ENCODE measurements at places on chromosomes 6 and 20. TPM values are rescaled to one million over a fixed set of nuclear protein-coding genes. Genes with fewer than 3 reads are reported as not detected.

WFDC12 gene
- total RNA-seq, result not detected

SNAP25 gene
- not detected for total RNA-seq

TFAP2A gene
- total RNA-seq, result not detected

EBF4 gene
- total RNA-seq, result 1.6 TPM

CRISP3 gene
- not detected for total RNA-seq

NRSN2 gene
- 12.8 TPM for total RNA-seq

SLC22A2 gene
- total RNA-seq, result not detected

APCDD1L gene
- not detected for total RNA-seq

DNA sequence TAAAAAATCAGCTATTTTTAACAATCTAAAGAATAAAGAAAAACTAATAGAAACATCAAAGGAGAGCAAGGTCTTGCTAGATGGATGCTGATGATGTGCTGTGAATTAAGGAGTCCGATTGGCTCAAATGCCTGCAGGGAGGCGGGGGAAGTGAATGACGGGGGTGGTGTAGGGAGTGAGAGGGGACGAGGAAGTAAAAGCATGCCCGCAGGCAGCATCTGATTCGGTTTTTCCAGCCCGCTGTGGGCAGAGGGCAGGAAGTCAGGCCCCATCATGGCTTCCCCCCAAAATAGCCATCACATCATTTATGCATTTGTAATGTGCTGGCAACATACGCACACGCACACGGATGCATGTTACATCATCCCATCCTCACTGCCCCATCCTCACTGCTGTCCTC lies 10.3 kb downstream of the RSPO4 start:
- H3K36me3 ChIP-seq, result no peaks in the 10 kb centered on the region
- no peak overlapping the region for H3K27ac ChIP-seq
- DNase-seq, result no peak
- H3K27me3 ChIP-seq, result peaks cover 36% of the 10 kb centered on the region
- no peak overlapping the region for H3K4me3 ChIP-seq
- no peaks in the 10 kb centered on the region for H3K4me1 ChIP-seq

DNA sequence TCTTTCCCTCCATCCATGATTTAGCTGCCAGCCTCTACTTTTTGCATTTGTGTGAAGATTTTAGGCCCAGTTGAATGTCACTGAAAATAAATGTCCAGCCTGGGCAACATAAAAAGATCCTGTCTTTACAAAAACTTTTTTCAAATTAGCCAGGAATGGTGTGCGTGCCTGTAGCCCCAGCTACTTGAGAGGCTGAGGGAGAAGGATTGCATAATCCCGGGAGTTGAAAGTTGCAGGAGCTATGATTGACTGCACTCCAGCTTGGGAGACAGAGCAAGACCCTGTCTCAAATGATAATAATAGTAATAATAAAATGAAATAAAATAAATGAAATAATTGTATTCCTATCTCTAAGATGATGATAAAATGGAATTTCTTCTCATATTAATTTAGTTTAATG lies 5.0 kb upstream of the GFOD1 start:
- no peaks in the 10 kb centered on the region for H3K27me3 ChIP-seq
- H3K4me1 ChIP-seq, result peaks cover 13% of the 10 kb centered on the region
- H3K4me3 ChIP-seq, result no peak overlapping the region
- peaks cover 1% of the 10 kb centered on the region for H3K36me3 ChIP-seq

- DNase-seq, result no peak
- H3K27ac ChIP-seq, result no peak overlapping the region
- no peak overlapping the region for H3K4me3 ChIP-seq
- H3K4me1 ChIP-seq, result no peaks in the 10 kb centered on the region
- H3K27me3 ChIP-seq, result no peaks in the 10 kb centered on the region
- no peaks in the 10 kb centered on the region for H3K36me3 ChIP-seq
Observed at GRCh38 chr6:128600397-128600951, 80.1 kb upstream of the PTPRK start.

- H3K4me1 ChIP-seq, result peaks cover 4% of the 10 kb centered on the region
- no peaks in the 10 kb centered on the region for H3K27me3 ChIP-seq
- no peak overlapping the region for H3K4me3 ChIP-seq
- no peak overlapping the region for H3K27ac ChIP-seq
Observed at GRCh38 chr6:147310521-147310920, 106.3 kb downstream of the STXBP5 start.

GRCh38 chr6:136757150-136757549 lies 35.1 kb downstream of the MAP3K5 start:
- H3K27ac ChIP-seq, result peak overlapping the region; percentile 24
- H3K4me3 ChIP-seq, result no peak overlapping the region
- no peak for DNase-seq
- H3K27me3 ChIP-seq, result no peaks in the 10 kb centered on the region
- H3K36me3 ChIP-seq, result peaks cover 3% of the 10 kb centered on the region

- no peak overlapping the region for H3K27ac ChIP-seq
- H3K4me1 ChIP-seq, result peaks cover 29% of the 10 kb centered on the region
- no peaks in the 10 kb centered on the region for H3K27me3 ChIP-seq
- no peaks in the 10 kb centered on the region for H3K36me3 ChIP-seq
Observed at GRCh38 chr20:38166703-38167233, 1.7 kb upstream of the TGM2 start.

GRCh38 chr6:87827346-87827745 lies 125.3 kb upstream of the AKIRIN2 start:
- H3K27me3 ChIP-seq, result no peaks in the 10 kb centered on the region
- DNase-seq, result no peak
- peaks cover 27% of the 10 kb centered on the region for H3K4me1 ChIP-seq
- H3K4me3 ChIP-seq, result no peak overlapping the region

DNA sequence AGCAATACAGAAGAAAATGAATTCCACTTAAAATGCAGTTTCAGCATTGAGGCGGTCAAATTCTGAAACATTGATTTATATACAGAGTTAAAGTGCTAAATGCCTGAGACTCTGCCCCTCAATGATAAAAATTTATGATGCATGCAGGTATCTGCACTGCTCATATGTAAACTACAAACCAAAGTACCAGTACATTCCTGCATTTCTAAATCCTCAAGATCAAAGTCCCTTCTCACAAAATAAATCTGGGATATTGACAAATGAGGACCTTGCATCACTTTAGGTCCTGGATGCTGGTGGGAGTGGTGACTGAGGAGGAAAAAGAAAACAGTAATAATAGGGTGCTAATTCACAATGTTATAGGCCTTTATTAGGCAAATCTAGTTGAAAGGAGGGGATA lies 101.9 kb downstream of the FIG4 start:
- no peaks in the 10 kb centered on the region for H3K27me3 ChIP-seq
- H3K4me3 ChIP-seq, result no peak overlapping the region
- no peak for DNase-seq

- no peaks in the 10 kb centered on the region for H3K36me3 ChIP-seq
- H3K27me3 ChIP-seq, result peaks cover 11% of the 10 kb centered on the region
- peaks cover 17% of the 10 kb centered on the region for H3K4me1 ChIP-seq
Observed at GRCh38 chr6:161274898-161275297, 1.0 kb upstream of the AGPAT4 start.

DNA sequence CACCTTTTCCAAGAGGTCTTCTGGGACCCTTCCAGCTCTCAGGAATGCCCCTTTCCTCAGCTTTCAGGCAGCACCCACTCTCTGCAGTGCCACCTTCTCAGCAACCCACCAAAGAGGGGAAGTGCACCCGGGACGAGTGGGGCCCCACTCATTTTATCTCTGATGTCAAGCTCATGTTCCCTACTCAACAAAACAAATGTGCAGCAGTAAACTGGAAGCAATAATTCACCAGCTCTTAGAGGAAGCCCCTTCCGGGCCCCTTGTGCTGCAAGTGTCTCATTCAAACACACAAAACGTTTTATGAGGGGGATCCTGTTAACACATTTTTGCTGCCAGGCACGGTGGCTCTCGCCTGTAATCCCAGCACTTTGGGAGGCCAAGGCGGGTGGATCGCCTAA lies 13.6 kb downstream of the GFOD1 start:
- no peaks in the 10 kb centered on the region for H3K27me3 ChIP-seq
- peaks cover 59% of the 10 kb centered on the region for H3K4me1 ChIP-seq
- peaks cover 16% of the 10 kb centered on the region for H3K36me3 ChIP-seq
- no peak overlapping the region for H3K27ac ChIP-seq
- no peak overlapping the region for H3K4me3 ChIP-seq

DNA sequence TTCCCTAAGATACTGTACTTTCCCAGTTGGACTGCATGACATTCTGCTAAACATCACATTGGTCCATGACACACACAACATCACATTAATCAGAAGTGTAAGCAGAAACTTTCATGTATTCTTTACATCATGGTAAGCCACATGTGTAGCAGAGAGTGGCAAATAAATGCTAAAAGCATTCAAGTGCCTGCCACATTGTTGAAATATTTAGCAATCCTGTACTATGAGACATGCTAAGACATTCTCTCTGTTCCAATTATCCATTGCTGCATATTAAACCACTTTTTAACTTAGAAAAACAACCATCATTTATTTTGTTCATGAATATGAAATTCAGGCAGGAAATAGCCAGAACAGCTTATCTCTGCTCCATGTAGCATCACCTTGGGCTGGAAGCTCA lies 207.7 kb upstream of the GJE1 start:
- H3K4me3 ChIP-seq, result no peak overlapping the region
- no peaks in the 10 kb centered on the region for H3K27me3 ChIP-seq
- no peak overlapping the region for H3K27ac ChIP-seq
- DNase-seq, result no peak

GRCh38 chr6:164401871-164402270 lies 907.5 kb downstream of the C6orf118 start:
- peaks cover 2% of the 10 kb centered on the region for H3K4me1 ChIP-seq
- no peaks in the 10 kb centered on the region for H3K36me3 ChIP-seq
- no peak overlapping the region for H3K27ac ChIP-seq
- H3K27me3 ChIP-seq, result no peaks in the 10 kb centered on the region

DNA sequence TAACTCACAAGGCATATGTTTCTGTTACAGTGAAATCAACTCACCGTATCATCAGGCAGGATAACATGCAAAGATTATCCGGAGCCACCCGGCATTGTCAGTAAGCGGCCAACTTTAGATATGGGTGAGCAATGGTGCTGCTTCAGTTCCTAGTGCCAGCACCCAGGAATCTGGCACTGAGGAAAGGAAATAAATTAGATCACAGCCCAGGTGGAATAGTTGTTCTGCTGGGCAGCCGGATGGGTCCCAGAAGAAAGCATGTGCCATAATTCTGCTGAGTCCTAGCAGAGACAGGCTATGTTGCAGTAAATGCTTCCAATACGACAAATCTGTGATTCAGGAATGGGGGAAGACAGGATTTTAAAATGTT lies 183.6 kb upstream of the SPTLC3 start:
- H3K27ac ChIP-seq, result no peak overlapping the region
- no peaks in the 10 kb centered on the region for H3K27me3 ChIP-seq
- H3K36me3 ChIP-seq, result no peaks in the 10 kb centered on the region
- H3K4me1 ChIP-seq, result no peaks in the 10 kb centered on the region

DNA sequence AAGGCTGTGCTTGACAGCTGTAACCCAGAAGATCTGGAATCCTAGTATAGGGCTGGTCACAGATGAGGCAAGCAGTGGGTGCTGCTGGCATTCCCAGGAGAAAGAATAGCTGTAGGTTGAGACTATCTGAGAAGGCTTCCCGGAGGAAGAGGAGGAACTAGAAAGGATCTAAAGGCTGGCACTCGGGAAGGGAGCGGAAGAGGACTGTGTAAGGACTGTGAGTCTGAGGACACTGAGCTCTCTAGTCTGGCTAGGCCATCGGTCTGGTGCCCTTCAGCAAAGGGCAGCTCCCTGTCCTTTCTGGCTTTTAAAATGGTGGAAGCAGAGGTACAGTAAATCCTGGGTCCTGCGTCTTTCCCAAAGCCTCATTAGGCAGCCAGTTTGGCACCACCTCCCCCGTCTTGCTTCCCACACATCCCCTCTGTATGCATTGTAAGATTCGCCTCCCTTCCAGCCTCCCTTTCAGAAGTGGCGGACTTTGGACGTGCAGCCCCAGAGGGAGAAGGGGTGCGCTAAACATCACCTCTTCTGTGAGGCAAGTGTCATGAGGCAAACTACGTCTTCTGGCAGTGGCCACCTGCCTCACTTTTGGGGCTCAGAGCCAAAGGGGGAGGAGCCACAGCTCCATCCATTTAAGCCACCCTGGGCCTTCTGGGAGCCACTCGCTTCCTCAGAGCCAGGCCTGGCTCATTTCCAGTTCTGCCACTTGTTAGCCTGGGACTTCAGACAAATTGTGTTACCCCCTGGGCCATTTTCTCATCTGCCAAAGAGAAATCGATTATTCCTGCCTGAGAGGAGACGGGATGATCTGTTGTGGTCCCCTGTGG lies 8.6 kb downstream of the SNPH start:
- H3K4me1 ChIP-seq, result peaks cover 3% of the 10 kb centered on the region
- no peak overlapping the region for H3K4me3 ChIP-seq
- no peak overlapping the region for H3K27ac ChIP-seq

GRCh38 chr20:18057101-18057993 lies at the start of gene OVOL2:
Gene OVOL2 (minus strand): TSS chr20:18057916. CDS start chr20:18057634, 282 bp downstream.
- H3K4me1 ChIP-seq, result peaks cover 14% of the 10 kb centered on the region
- H3K4me3 ChIP-seq, result peak within 1 kb of the TSS; percentile 48
- H3K36me3 ChIP-seq, result no peaks in the 10 kb centered on the region
- no peak within 1 kb of the TSS for H3K27ac ChIP-seq

DNA sequence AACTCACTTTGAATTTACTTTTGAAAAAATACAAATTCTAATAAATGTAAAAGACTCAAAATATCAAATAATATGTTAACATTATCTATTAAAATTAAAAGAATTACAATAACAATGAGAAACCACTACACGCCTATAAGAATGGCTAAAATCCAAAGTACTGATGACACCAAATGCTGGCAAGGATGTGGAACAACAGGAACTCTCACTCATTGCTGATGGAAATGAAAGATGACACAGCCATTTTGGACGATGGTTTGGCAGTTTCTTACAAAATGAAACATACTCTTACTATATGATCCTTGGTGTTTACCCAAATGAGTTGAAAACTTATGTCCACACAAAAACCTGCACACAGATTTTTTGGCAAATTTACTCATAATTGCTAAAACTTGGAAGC lies 15.6 kb upstream of the STX11 start:
- H3K36me3 ChIP-seq, result no peaks in the 10 kb centered on the region
- H3K4me3 ChIP-seq, result no peak overlapping the region
- H3K27me3 ChIP-seq, result no peaks in the 10 kb centered on the region
- H3K4me1 ChIP-seq, result peaks cover 13% of the 10 kb centered on the region
- no peak overlapping the region for H3K27ac ChIP-seq

DNA sequence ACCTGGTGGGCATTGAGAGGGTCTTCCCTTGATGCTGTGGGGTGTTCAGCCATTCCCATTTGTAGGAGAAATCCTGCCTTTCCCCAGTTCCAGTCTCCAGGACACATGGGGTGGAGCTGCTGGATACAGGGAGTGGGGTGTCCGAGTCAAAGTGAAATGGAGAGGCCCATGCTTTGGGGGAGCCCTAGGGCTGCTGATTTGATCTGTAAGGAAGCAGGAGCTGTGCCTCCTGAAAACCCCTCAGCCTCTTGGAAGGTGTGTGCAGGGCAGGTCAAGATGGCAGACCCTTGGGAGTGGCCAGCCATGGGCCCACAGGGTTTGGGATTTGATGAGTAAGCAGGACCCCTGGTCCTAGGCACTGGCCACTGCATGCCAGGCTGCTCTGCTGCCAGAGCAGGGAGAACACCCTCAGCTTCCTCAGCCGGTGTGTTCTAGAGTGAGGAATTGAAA lies 82.0 kb downstream of the SERAC1 start:
- no peak overlapping the region for H3K4me3 ChIP-seq
- no peak for DNase-seq
- H3K27ac ChIP-seq, result no peak overlapping the region
- no peaks in the 10 kb centered on the region for H3K27me3 ChIP-seq
- H3K36me3 ChIP-seq, result peaks cover 82% of the 10 kb centered on the region
